Skin of body (tissue), 3 donors: ENCODE measurements at places on chromosomes 3 and 15. TPM values are rescaled to one million over a fixed set of nuclear protein-coding genes. Genes with fewer than 3 reads are reported as not detected.

DNA sequence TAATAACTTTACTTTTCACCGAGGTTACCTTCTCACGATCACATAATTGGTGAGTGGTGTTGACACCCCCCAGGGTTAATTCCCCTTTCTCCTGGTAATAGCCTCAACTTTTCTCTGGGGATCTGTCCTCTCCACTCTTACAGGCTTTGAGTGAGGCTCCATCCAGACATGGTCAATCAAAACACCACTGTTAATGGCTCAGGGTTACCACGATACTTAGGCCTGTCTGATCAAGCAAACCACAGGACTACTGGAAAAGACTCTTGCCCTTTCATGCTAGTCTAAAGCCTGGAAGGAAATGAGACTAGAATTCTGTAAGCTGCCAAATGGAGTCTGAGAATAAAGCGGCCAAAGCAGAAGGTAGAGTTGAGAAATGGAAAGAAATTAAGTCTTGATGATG, 56.5 kb upstream of the STT3B start:
- no peak for DNase-seq

GRCh38 chr3:13015286-13016082, 57.7 kb downstream of the IQSEC1 start:
- no peak for DNase-seq

DNA sequence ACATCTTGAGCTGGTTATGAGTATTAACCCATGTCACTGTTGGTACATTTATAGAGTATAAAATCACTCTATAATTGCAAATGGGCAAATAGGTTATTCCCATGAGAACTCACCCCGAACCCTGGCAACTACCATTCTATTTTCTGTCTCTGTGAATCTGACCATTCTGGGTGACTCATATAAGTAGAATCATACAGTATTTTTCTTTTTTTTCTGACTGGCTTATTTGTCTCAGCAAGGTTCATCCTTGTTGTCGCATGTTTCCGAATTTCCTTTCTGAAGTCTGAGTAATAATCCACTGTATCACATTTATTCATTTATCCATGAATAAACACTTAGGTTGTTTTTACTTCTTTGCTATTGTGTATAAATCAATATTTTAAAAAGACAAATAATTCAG, 59.9 kb upstream of the CHRM5 start:
- DNase-seq: no peak

GRK7 gene
- total RNA-seq: 0.10 TPM

PTPN9 gene
- 19.8 TPM for total RNA-seq
